Activated CD8-positive, alpha-beta T cell treated with anti-CD3 and anti-CD28 coated beads for 36 hours (primary cell): ENCODE measurements at places on chromosomes 6 and 20.

- no peak overlapping the region for H3K27ac ChIP-seq
- no peaks in the 10 kb centered on the region for H3K4me1 ChIP-seq
- H3K36me3 ChIP-seq = peaks cover 1% of the 10 kb centered on the region
- H3K27me3 ChIP-seq = no peaks in the 10 kb centered on the region
These were observed 339.1 kb downstream of the UTRN start for GRCh38 chr6:144624246-144624645.

GRCh38 chr6:129776542-129777330, 66.8 kb upstream of the ARHGAP18 start:
- H3K4me3 ChIP-seq = no peak overlapping the region
- H3K27me3 ChIP-seq = no peaks in the 10 kb centered on the region
- H3K36me3 ChIP-seq = peaks cover 2% of the 10 kb centered on the region
- no peak overlapping the region for H3K27ac ChIP-seq

DNA sequence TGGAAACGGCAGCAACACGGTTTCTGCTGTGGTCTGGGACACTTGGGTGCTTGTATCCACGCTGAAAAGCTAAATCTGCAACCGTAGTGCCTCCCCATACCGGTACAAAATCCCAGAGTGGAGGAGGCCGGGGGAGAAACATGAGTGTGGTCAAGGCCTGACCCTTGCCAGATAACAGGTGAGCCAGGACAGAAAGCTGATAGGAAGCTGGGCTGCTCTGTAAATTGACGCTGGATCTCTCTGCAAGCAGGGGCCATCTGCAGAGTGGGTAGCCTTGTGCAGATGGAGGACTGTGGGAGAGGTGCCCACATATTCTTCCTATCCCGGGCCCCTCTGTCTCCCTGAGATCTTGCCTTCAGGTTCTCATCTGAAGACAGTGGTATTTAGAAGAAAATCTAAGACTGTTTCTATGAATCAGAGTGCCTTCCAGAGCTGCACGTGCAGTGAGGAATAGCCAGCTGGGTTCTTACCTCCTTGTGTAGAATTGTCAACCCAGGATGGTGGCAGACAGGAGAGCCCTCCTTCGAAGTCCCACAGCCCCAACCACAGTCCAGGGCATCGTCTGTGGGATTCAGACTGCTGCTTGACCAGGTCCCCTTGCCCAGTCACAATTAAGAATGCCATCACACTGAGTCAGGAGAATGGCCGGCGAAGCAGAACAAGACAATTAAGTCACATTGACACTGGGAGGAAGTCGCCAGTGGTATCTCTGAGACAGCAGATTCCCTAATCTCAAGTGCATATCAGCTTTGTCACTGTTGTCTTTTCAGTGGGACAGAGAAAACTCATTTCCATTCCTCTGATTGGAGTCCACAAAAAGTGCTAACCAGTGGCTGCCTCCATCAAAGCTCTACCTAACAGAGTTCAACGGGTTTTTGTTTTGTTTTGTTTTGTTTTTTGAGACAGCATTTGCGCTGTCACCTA, 100.0 kb upstream of the RIPOR2 start:
- H3K27ac ChIP-seq = peak overlapping the region; percentile 84
- DNase-seq = peak; percentile 34
- H3K36me3 ChIP-seq = peaks cover 8% of the 10 kb centered on the region

- no peak overlapping the region for H3K4me3 ChIP-seq
- peaks cover 2% of the 10 kb centered on the region for H3K36me3 ChIP-seq
- H3K27ac ChIP-seq = no peak overlapping the region
- H3K4me1 ChIP-seq = no peaks in the 10 kb centered on the region
These were observed 75.1 kb downstream of the CDC40 start for GRCh38 chr6:110255211-110255750.

GRCh38 chr6:169709293-169709692, 7.4 kb downstream of the C6orf120 start:
- H3K4me1 ChIP-seq = peaks cover 40% of the 10 kb centered on the region
- H3K36me3 ChIP-seq = peaks cover 43% of the 10 kb centered on the region
- no peak for DNase-seq
- no peak overlapping the region for H3K4me3 ChIP-seq
- no peaks in the 10 kb centered on the region for H3K27me3 ChIP-seq
